ENCODE measurements at places on chromosomes 5 and 9.

DNA sequence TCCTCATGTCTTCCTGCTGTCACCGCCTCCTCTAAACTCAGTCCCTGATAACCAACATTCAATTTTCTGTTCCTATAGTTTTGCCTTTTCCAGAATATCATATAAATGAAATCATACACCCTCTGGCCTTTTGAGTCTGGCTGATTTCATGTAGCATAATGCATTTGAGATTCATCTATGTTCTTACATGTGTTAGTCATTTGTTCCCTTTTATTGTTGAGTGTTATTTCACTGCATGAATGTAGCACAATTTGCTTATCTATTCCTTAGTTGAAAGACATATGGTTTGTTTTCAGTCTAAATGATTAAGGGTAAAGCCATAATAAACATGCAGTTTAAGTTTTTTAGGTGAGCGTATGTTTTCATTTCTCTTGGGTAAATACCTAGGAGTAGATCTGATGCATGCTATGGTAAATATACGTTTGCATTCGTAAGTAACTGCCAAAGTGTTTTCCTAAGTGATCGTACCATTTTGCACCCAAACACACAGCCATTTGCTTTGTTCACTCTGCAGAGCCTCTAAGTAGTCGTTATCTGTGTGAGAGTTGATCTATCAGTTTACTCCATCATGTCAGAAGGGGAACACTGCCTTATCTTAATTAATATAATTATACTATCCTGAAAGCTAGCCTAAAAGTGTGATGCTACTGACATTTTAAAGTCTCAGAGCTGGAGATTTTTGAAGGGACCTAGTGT lies 460.8 kb downstream of the DMAC1 start:
- no peak for DNase-seq

- no peak for DNase-seq
These were observed 5.6 kb downstream of the BNC2 start for GRCh38 chr9:16864649-16865434.

DNA sequence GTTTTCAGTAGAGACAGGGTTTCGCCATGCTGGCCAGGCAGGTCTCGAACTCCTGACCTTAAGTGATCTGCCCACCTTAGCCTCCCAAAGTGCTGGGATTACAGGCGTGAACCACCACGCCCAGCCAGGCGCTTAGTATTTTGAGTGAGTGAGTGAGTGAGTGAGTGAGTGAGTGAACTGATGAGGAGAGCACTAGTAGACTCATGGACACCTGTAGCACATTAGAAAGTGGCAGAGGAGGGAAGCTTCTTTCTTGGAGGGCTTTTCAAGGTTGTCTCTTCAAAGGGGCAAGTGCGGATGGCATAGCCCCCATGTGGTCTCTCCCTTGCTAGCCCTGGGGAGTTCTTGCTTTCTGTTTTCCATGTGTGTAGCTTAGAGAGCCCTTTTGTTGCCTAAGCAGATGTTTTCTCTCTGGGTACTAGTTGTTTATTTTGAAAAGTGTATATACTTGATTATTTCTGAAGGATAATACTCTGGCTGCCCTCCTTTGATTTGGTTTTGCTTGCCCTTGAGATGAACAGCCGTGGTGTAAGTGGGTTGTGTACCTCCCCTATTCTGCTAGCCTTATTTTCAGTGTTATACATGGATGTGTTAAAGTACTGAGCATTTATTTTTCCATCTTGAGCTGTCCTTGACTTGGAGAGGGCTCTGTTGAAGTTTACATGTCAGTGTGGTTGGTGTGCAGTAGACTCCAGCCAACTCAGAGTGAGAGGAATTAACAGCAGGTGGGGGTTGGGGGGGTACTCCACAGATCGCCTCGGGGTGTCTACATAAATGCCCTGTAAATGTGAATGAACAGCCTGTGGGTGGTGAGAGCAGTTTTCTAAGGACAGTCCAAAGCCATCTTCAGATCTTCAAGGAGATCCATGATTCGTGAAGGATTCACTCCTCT lies 35.5 kb downstream of the PRRC2B start:
- no peak for DNase-seq

DNA sequence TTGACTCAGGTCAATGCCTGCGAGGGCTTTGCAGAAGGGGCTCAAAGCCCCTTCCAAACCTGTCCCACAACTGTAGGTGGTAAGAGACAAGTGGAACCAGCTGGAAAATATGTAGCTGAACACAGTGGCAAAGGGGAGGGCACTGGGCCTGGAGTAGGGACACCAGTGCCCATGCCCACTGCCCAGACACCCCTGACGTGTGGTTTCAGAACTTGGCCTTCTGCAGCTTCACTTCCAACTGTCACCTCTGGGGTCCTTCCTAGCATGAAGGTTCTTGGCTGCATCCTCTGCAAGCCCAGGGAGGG lies 233.1 kb upstream of the IRX1 start:
- no peak for DNase-seq

DNA sequence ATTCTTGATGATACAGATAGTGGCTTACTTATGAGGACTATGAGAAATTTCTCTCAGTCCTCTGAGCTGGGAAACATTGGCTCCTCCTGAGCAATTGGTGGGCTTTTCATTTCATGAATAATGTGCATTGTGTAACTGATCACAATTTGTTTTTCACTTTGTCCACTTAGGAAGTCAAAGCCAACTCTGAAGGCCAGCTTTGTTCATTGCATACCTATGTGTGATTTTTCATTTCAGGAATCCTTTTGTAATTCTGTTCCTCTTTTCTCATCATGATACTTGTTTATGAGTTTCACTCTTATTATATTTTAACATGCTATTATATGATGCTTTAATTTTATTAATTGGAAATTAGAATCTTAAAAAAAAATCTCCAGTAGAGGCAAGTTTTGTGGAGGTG lies 483.0 kb downstream of the EBF1 start:
- DNase-seq: no peak

DNA sequence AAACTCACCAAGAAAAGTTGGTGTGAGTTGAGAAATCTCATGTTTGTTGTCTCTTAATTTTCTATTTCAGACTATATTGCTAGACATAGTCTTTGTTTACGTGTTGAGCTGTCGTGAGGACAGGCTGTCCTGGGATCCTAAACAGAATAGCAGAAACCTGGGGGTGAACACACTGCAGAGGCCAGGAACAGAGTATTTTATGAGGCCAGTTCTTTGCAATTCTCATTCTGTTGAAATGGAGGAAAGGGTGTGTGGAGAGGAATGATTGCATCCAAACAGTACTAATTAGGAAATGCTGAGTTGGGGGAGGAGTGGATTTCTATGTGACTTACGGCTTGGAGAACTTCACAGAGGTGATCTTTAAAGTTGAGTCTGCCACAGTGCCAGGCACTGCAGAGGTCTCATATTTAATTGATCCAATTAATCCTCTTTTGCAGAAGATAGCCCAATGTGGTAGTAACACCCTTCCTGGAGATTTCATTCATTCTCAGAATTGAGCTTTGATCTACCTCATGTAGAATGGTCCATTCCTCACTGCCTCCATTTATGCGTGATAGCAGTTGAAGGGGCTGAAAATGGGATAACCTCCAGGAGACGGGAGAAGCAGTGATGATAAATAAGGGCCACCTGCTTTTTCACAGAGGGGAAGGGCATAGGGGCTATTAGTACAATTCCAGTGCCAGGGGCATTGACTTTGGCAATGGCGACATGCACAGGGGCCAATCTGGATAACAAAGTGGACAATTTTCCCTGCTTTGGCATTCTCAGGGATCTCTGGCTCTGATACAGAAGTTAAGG lies 84.7 kb upstream of the TNFAIP8 start:
- no peak for DNase-seq

All from posterior cingulate gyrus (tissue), 11 donors.